Keratinocyte (primary cell): ENCODE measurements at places on chromosomes 7 and 10.

GRCh38 chr10:132983252-132984007 is 41.1 kb upstream of the CFAP46 start:
- H3K27me3 ChIP-seq: peaks cover 25% of the 10 kb centered on the region
- no peak for DNase-seq
- no peak overlapping the region for H3K27ac ChIP-seq
- no peaks in the 10 kb centered on the region for H3K36me3 ChIP-seq
- no peak overlapping the region for H3K4me3 ChIP-seq

DNA sequence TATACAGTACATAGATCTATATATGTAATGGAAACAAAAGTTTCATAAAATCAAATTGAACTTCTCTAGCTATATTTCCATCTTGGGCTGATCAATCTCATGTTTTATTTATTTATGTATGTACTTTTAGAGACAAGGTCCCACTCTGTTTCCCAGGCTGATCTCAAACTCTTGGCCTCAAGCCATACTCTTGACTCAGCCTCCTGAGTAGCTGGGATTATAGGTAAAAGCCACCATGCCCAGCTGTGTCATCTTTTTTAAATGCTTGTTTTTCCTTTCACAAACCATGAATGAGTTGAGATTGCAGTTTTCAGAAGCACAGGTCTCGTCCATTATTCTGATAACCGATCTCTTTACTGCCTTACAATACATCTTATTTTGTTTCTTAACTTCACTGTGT is 400.9 kb downstream of the KCNMA1 start:
- H3K27ac ChIP-seq: no peak overlapping the region
- no peaks in the 10 kb centered on the region for H3K36me3 ChIP-seq
- no peaks in the 10 kb centered on the region for H3K27me3 ChIP-seq

- DNase-seq: no peak
- no peaks in the 10 kb centered on the region for H3K27me3 ChIP-seq
- no peaks in the 10 kb centered on the region for H3K4me1 ChIP-seq
- no peaks in the 10 kb centered on the region for H3K36me3 ChIP-seq
- H3K27ac ChIP-seq: no peak overlapping the region
- H3K4me3 ChIP-seq: no peak overlapping the region
Measured at GRCh38 chr7:32048970-32049491, 21.2 kb downstream of the PDE1C start.

- no peak overlapping the region for H3K27ac ChIP-seq
- H3K36me3 ChIP-seq: no peaks in the 10 kb centered on the region
- no peak for DNase-seq
- peaks cover 4% of the 10 kb centered on the region for H3K27me3 ChIP-seq
- H3K4me1 ChIP-seq: no peaks in the 10 kb centered on the region
Measured at GRCh38 chr7:24343614-24344013, 59.6 kb downstream of the NPY start.

DNA sequence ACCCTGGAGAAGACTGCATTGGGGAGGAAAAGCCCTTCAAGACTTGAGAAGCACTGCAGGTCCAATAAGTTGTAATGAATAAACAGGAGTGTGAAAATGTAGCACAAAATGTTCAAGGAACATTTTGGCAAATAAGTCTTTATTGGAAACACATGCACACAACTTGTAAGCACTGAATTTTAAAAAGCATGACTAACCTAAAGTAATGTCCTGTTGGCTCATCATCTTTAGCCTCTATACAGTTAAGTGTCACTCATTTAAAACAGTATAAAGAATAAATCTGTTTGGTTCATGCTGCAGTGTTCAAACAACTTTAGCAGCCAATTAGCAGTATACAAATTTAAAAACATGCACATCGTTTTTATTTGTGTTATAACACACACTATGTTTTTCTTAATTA is 108.6 kb downstream of the CDK6 start:
- no peak overlapping the region for H3K4me3 ChIP-seq
- peaks cover 46% of the 10 kb centered on the region for H3K4me1 ChIP-seq
- DNase-seq: no peak
- H3K27me3 ChIP-seq: no peaks in the 10 kb centered on the region

DNA sequence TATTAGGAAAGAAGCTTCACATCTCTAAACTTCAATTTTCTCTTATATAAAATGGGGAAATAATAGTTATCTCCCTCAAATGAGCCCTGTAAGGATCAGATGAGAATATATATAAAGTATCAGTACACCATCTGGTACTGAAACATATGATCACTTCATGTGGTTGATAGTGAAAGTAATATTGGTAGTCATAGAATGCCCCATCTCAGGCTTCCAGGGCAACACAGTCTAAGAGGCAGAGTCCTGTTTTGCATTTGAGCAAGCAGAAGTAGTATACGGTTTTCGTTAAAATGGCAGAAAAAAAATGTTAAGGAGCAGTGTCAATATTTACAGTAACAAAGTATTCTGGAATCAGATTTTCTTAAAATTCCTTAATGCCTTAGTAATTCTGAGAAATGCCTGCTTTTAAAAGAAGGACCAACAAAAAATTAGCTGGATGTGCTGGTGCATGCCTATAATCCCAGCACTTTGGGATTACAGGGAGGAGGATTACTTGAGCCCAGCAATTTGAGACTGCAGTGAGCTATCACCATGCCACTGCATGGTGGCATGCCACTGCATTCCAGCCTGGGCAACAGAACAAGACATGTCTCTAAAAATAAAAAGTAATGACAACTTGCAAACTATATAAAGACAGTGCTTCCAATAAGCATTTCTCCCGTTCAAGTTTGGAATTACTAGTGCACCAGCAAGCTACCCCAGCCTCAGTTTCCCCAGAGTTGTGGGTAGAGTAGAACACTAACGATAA is 19.8 kb downstream of the KBTBD2 start:
- DNase-seq: no peak
- no peaks in the 10 kb centered on the region for H3K27me3 ChIP-seq
- H3K4me1 ChIP-seq: no peaks in the 10 kb centered on the region
- no peak overlapping the region for H3K4me3 ChIP-seq

DNA sequence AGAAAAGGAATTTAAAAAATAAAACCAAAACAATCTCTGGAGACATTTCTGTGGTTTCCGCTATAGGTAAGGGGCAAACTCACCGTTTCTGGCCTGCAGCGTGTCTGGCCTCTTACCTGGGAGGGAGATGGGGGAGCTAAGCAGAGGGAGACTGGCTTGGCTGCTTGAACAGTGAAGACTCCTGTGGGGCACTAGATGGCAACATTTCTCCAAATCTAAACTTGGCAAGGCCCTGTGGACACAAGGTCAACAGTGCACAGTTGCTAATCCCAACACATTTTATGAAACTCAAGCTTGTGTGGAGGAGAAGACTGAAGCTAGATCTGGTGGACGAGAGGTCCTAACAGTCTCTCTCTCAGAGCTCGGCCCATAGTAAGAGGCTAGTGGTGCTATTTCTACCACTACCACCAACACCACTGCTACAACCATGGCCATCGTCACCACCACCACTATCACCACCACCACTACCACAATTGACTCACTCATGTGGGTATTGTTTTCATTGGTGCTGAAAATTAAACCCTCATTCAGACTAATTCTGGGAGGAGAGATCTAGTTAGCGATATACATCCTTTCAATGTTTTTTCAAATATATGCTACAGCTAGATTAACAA is 28.4 kb upstream of the CDHR3 start:
- DNase-seq: no peak
- no peaks in the 10 kb centered on the region for H3K27me3 ChIP-seq
- H3K4me3 ChIP-seq: no peak overlapping the region
- H3K36me3 ChIP-seq: no peaks in the 10 kb centered on the region
- H3K27ac ChIP-seq: no peak overlapping the region
- no peaks in the 10 kb centered on the region for H3K4me1 ChIP-seq

- H3K4me3 ChIP-seq: no peak overlapping the region
- H3K27me3 ChIP-seq: no peaks in the 10 kb centered on the region
- no peaks in the 10 kb centered on the region for H3K36me3 ChIP-seq
Measured at GRCh38 chr7:78751253-78751652, 702.2 kb downstream of the MAGI2 start.

DNA sequence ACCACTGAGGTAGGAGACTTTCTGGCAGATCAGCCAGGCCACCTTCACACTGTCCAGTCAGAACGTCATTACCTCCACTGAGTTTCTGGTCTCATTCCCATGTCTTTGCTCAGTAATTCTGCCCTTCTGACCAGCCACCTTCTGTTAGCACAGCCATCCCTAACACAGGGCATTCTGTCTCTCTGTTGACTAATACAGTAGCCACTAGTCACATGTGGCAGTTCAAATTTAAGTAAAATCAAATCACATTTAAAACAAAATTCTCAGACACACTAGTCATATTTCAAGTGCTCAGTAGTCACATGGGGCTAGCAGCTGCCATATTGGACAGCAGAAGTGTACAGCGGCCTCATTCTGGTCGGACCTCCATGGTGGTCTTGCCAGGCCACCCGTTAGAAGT is 7.4 kb downstream of the CPSF4 start:
- no peak for DNase-seq
- no peak overlapping the region for H3K27ac ChIP-seq
- peaks cover 39% of the 10 kb centered on the region for H3K36me3 ChIP-seq
- H3K27me3 ChIP-seq: no peaks in the 10 kb centered on the region
- H3K4me1 ChIP-seq: no peaks in the 10 kb centered on the region

GRCh38 chr10:3750854-3751253 is 34.2 kb downstream of the KLF6 start:
- H3K27ac ChIP-seq: no peak overlapping the region
- no peak for DNase-seq
- no peak overlapping the region for H3K4me3 ChIP-seq
- H3K36me3 ChIP-seq: no peaks in the 10 kb centered on the region
- H3K4me1 ChIP-seq: peaks cover 26% of the 10 kb centered on the region

GRCh38 chr7:68862736-68863135 is 735.5 kb upstream of the AUTS2 start:
- no peaks in the 10 kb centered on the region for H3K27me3 ChIP-seq
- DNase-seq: no peak
- no peaks in the 10 kb centered on the region for H3K4me1 ChIP-seq
- H3K36me3 ChIP-seq: no peaks in the 10 kb centered on the region

- no peak overlapping the region for H3K4me3 ChIP-seq
- no peaks in the 10 kb centered on the region for H3K27me3 ChIP-seq
- no peak for DNase-seq
- no peak overlapping the region for H3K27ac ChIP-seq
Measured at GRCh38 chr7:84844771-84845170, 342.1 kb downstream of the SEMA3D start.

- no peaks in the 10 kb centered on the region for H3K4me1 ChIP-seq
- no peak overlapping the region for H3K27ac ChIP-seq
- H3K36me3 ChIP-seq: no peaks in the 10 kb centered on the region
- H3K4me3 ChIP-seq: no peak overlapping the region
- H3K27me3 ChIP-seq: no peaks in the 10 kb centered on the region
Measured at GRCh38 chr10:53093878-53094277, 321.3 kb upstream of the MBL2 start.

DNA sequence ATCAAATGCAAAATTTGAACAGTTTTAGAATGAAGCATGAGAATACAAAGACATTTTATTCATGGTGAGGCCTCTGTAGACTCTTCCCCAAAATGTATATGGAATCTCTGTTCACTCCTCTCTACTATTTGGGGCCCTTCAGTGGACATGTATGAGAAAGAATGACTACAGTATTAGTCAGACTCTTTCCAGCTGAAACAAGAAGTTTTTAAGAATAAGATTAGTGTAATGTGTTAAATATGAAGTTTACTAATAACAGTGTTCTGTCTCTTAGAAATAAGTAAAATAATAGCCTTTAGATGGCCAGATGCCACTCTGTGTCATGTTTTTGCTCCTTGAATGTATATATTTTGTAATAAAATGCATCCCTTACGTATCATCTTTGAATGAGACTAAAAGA is 585.6 kb downstream of the SUGCT start:
- no peaks in the 10 kb centered on the region for H3K27me3 ChIP-seq
- H3K36me3 ChIP-seq: no peaks in the 10 kb centered on the region
- no peak overlapping the region for H3K4me3 ChIP-seq
- DNase-seq: no peak

DNA sequence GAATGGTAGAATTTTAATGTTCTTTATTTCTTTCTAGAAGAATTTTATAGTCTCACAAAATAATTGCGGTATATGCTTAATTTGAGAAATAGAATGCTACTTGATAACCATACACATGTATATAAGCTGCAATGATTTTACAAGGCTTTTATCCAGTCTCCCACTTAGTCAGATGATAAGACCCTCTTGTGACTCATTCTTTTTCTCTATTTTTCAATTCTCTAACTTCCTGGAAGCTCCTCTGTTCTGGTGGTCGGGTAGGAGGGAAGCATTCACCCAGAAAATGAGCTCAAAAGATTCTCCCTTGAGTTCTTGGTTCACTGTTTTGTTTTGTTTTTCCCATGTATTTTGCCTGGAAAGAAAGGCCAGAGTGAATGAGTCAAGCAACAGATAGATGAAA is 546.6 kb downstream of the INHBA start:
- no peak overlapping the region for H3K27ac ChIP-seq
- H3K4me1 ChIP-seq: no peaks in the 10 kb centered on the region
- H3K27me3 ChIP-seq: no peaks in the 10 kb centered on the region
- H3K36me3 ChIP-seq: no peaks in the 10 kb centered on the region
- H3K4me3 ChIP-seq: no peak overlapping the region
- no peak for DNase-seq

DNA sequence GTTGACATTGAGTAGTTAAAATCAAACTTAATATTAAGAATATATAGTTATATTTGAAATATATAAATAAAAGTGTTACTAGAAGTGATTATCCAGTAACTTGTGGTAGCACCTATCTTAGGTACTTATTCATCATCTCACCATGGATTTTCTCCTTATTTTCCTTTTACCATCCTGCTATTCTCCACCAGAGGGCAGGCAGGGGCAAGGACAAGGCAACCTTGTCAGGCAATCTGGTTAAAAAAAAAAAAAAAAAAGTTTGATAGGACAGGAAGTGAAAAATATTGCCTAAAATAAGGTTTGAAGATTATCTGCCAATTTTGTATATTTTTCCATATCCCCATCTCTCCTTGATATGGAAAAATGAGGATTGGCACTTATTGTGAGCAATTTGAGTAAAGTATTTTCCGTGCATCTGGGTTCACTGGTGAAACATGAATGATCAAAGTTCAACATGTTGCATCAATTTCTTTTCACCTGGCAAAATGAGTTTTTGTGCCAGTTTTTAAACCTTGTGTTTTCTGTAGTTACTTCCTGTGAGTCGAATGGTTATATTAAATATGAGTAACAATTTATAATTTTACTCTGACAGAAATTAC is 256.7 kb downstream of the AGMO start:
- H3K36me3 ChIP-seq: no peaks in the 10 kb centered on the region
- no peaks in the 10 kb centered on the region for H3K4me1 ChIP-seq
- peak; percentile 4 for DNase-seq
- H3K27me3 ChIP-seq: no peaks in the 10 kb centered on the region

DNA sequence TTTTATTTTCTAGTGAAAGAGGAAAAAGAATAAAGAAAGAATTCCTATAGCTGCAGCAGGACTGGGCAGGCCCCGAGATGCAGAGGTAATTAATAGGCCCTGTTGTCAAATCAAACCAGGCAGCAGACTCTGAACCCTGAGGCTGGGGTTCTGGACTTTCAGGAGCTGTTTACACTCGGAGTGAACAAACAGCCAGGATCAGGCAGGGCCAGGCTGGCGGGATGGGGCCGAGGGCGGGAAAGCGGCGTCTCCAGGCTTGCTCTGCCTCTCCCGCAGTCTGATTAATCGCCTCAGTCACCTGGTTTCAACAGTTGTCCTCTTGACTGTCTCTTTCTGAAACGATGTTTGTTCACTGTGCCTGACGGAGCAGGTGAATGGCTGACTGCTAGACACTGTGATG is 675.4 kb upstream of the FOXK1 start:
- H3K4me1 ChIP-seq: peaks cover 20% of the 10 kb centered on the region
- no peak overlapping the region for H3K4me3 ChIP-seq
- peak; percentile 26 for DNase-seq
- no peaks in the 10 kb centered on the region for H3K36me3 ChIP-seq

GRCh38 chr10:113055458-113055857 is 105.4 kb downstream of the TCF7L2 start:
- no peaks in the 10 kb centered on the region for H3K36me3 ChIP-seq
- DNase-seq: no peak
- no peak overlapping the region for H3K4me3 ChIP-seq
- peaks cover 3% of the 10 kb centered on the region for H3K4me1 ChIP-seq
- H3K27me3 ChIP-seq: no peaks in the 10 kb centered on the region
